Sigmoid colon (tissue), 7 donors: ENCODE measurements at places on chromosomes 16 and 17. TPM values are rescaled to one million over a fixed set of nuclear protein-coding genes. Genes with fewer than 3 reads are reported as not detected.

Gene PPP1R9B
- 16.8 TPM for total RNA-seq

GRCh38 chr17:48642059-48642842 is 16.1 kb upstream of the HOXB9 start:
- peak; percentile 56 for DNase-seq

DNA sequence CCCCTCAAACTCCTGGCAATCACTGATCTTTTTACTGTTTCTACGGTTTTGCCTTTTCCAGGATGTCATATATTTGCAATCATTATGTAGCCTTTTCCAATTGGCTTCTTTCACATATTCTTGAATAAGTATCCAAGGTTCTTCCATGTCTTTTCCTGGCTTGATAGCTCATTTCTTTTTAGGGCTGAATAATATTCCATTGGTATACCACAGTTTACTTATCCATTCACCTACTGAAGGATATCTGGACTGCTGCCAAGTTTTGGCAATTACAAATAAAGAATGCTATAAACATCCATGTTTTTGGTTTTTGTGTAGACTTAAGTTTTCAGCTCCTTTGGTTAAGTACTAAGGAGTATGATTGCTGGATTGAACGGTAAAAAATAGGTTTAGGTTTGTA is 16.0 kb downstream of the GPATCH8 start:
- DNase-seq: no peak

DNA sequence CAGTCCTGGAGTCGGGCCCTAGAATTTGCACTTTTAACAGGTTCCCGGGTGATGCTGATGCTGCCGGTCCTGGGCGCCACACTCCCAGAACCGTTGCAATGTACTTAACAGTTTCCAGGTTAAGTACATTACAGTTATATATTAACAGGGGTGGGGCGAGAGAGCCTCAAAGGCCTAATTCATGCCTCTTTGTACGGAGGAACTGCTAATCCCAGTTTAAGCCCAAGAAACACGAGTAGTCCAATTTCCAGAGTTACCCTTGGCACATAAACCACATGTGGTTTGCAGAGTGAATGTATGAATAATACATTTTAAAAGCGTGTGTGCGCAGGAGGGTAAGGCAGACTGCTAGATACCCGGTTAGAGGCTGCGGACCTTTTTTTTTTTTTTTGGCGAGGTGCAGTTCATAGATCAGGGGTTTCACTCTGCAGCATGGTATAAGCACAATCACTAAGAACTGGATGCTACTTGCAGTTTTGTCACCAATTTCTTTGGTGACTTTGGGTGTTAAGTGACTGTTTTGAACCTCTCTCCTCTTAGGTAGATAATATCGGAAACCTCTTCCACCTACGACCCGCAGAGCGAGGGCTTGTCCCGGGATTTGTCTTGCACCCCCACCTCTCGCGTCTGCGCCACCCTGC is 713 bp downstream of the COX11 start:
- DNase-seq: no peak

- no peak for DNase-seq
Measured at GRCh38 chr16:16915771-16916170, 536.8 kb downstream of the NPIPA7 start.
